ENCODE measurements at places on chromosomes 4 and X.

DNA sequence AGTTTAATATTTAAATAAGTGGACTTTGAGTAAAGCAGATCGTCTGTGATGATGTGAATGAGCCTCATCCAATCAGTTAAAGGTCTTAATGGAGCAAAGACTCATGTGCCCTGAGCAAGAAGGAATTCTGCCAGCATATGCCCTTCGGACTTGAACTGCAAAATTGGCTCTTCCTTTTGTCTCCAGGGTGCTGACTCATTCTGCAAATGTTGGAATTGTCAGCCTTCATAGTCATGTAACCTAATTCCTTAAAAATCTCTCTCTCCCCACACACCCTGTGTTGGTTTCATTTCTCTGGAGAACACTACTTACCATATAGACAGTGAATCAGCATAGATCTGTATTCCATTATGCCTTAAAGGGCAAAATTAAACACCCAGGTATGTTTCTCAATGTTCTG is 609.8 kb upstream of the GALNTL6 start:
- DNase-seq: no peak

DNA sequence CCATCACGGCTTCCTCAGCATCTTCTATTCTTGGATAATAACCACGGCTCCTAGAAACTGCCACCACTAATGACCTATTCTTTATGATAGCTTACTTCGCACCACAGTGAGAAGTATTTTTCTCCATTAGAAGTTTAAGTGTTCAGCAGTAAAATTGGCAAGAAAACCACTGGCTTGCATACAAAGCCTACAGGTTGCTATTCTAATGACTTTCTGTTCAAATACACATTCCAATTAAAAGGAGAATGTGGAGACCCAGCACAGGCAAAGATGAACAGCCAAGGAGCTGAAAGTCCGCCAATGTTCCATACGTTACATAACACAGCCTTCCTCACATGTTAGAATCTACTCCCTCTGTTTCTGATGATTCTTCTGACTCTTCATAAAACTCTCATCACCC is 875.0 kb upstream of the PRKX start:
- DNase-seq: no peak

GRCh38 chr4:173025131-173025530 is 143.5 kb upstream of the GALNT7 start:
- DNase-seq: no peak

GRCh38 chr4:87093443-87094123 is 126.8 kb downstream of the KLHL8 start:
- DNase-seq: no peak

- no peak for DNase-seq
Observed at GRCh38 chrX:40107291-40108161, 9.8 kb upstream of the BCOR start.

DNA sequence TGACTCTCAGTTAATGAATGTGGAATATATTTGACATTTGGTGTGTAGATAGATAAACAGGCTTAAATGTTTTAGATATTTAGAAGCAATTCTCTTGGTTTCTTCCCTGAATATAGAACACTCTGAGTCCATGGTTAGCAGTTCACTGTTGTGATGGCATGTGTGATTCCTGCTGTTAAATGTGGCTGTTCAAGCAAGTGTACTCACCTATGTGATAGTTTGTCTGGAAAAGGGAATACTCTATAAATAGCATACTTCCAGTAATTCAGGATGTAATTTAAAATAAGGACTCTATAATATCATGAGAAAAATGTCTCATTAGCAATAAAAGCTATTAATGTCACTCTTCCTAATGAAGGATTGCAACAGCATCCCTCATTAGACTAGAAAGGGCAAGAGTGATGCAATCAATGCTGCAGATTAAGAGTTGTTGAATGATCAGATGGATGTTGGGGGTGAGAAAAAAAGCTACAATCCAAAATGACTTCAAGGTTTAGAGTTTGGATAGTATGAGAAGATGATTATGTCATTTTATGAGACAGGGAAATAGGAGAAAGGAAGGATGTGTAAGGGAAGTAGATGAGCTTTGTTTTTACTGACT is 201.8 kb upstream of the WDFY3 start:
- DNase-seq: no peak

DNA sequence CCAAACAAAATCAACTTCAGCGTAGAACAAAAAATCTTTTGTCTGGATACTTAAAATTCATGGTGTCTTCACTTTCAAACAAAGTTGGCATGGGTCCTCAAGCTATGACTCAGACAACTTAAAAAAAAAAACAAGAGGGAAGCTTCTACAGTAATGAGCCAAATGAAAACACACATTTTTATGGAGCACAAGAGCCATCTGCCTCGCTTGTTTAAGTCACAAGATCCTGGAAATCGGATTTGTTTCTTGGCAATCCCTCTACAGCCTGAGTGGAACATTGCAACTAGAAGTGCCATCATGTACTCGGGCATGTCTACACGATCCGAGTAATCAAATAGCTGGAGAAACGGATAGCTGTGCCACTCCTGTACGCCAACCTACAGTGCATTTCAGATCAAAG is 22.6 kb downstream of the LAMP2 start:
- no peak for DNase-seq

- DNase-seq: no peak
Observed at GRCh38 chr4:89425023-89425422, 117.4 kb upstream of the GPRIN3 start.

DNA sequence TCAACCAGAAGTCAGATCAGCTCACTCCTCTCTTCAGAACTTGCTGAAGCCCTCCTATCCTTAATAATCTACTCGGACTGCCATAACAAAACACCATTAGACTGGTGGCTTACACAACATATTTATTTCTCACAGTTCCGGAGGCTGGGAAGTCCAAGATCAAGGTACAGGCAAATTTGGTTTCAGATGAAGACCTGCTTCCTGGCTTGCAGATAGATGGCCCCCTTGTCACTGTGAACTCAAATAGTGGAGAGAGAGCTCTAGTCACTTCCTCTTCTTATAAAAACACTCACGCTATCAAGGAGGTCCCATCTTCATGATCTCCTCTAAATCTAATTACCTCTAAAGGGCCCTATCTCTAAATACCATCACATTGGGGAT is 125.1 kb downstream of the CAMK2D start:
- no peak for DNase-seq
